CD8-positive, alpha-beta memory T cell (primary cell): ENCODE measurements at places on chromosomes 2 and 18. TPM values are rescaled to one million over a fixed set of nuclear protein-coding genes. Genes with fewer than 3 reads are reported as not detected.

NCKAP5 gene
- not detected for total RNA-seq

POTEC gene
- total RNA-seq = not detected

LIMS3 gene
- total RNA-seq = 1.7 TPM

MALL gene
- total RNA-seq = 0.47 TPM

MAPK4 gene
- not detected for total RNA-seq

HAAO gene
- 0.35 TPM for total RNA-seq

ST8SIA3 gene
- total RNA-seq = not detected

DUSP19 gene
- 3.6 TPM for total RNA-seq

ALK gene
- not detected for total RNA-seq

SLC35F6 gene
- 12.1 TPM for total RNA-seq

PLEKHH2 gene
- 0.49 TPM for total RNA-seq

CCDC74B gene
- total RNA-seq = 0.85 TPM

AFF3 gene
- 0.53 TPM for total RNA-seq

NOL4 gene
- total RNA-seq = not detected

CD8B gene
- total RNA-seq = 259 TPM

SLC4A5 gene
- 1.8 TPM for total RNA-seq

PSD4 gene
- total RNA-seq = 192 TPM

ALPI gene
- not detected for total RNA-seq
